NCI-H1092 (cell line): ENCODE measurements at places on chromosomes 3 and 15.

- no peak for DNase-seq
These were observed 124.4 kb upstream of the CGNL1 start for GRCh38 chr15:57251941-57252340.

DNA sequence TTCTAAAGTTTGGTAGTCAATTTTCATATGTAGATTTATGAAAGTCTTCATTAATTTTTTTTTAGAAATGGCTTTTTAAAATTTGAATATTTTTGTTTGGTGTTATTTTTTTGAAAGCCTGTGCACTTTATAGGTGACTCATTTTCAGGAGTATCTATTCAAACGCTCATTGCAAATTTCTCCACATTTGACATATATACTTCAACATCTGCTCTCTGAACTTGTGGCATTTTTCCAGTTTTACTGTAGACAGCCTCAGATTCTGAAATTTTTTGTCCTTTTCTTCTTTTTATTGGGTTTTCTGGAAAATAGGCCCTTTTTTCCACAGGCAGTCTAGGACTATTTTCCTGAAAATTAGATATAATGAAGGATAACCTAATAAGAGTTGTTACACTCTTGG lies 396.6 kb downstream of the RBMS3 start:
- DNase-seq, result no peak

DNA sequence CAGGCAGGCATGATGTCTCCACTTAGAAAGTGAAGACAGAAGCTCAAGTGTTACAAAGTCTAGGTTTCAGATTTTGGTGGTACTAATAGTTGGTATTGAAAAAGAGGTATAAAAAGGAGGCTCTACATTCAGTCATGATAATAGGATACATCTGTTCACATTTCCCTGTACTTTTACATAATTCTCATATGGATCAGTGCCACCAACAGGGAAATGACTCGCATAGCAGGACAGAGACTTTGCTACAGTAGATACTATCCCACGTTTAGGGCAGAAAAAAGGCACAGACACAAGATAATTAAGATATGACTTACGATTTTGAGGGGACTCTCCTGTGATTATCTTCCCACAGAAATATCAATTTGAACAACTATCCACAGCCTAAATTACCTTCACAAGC lies 1062.9 kb upstream of the EPHA6 start:
- DNase-seq, result no peak

GRCh38 chr3:169362868-169363267 lies 300.6 kb downstream of the MECOM start:
- DNase-seq, result no peak

DNA sequence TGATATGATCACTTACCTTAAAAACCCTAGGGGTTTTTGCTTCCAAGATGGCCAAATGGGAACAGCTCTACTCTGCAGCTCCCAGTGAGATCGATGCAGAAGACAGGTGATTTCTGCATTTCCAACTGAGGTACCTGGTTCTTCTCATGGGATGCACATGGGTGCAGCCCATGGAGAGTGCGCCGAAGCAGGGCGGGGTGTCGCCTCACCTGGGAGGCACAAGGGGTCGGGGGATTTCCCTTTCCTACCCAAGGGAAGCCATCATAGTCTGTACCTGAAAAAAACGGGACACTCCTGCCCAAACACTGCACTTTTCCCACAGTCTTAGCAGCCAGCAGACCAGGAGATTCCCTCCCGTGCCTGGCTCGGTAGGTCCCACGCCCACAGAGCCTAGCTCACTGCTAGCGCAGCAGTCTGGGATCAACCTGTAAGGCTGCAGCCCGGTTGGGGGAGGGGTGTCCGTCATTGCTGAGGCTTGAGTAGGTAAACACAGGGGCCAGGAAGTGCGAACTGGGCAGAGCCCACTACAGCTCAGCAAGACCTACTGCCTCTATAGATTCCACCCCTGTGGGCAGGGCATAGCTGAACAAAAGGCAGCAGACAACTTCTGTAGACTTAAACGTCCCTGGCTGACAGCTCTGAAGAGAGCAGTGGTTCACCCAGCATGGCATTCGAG lies 78.6 kb downstream of the CTNNB1 start:
- DNase-seq, result no peak

DNA sequence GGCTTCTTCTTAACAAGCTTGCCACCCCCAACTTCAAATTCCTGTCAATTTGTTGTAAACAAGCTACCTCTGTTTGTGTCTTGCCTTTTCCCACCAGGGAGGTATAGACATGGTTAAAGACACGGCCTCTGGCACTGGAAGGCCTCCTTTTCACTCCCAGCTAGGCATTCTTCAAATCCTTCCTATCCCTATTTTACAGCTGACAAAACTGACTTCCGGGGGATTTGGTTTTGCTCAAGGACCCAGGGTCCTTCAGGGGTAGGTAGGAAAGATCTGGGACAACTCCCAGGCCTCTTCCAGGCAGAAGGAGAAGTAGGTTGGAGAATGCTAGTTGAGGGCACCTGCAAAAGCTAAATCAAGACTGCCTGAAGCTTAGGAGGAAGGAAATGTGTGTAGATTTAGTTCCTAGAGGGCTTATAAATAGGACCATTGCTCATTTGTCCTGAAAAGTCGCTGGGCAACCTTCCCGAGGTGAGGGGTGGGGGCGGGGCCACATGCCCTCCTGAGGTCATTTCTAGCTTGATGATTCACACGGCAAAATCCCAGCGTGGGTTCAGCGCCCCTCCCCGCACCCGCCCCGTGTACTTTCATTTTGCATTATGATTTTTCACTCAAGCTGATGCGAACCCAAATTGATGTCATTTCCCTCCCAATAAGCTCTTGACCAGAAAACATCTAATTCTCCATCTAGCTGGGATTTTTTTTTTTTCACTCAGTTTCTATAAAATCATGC lies 365.5 kb downstream of the SHQ1 start:
- DNase-seq, result no peak

- DNase-seq, result no peak
These were observed 177.6 kb upstream of the BCL6 start for GRCh38 chr3:187922704-187923416.

- DNase-seq, result no peak
These were observed 3.5 kb upstream of the UCN2 start for GRCh38 chr3:48567090-48567489.

GRCh38 chr3:185519021-185519420 lies 20.2 kb upstream of the TMEM41A start:
- no peak for DNase-seq

GRCh38 chr15:91866371-91866905 lies 12.9 kb downstream of the SLCO3A1 start:
- DNase-seq, result no peak

DNA sequence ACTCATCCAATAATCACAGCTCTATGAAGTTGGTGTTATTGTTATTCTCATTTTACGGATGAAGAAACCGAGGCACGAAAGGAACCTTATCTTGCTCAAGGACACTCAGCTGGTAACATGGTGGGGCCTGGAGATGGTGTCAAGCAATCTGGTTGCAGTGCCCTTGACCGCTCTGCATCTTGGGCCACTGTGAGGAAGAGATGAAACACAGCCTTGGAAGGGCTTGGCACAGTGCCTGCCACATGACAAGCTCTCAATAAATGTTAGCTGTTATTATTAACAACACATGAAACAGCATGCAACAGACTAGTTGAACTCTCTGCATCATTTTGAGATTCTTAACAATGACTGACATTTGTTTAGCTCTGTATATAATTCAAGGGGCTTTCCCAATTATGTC lies 10.1 kb upstream of the ITGA11 start:
- DNase-seq, result no peak

DNA sequence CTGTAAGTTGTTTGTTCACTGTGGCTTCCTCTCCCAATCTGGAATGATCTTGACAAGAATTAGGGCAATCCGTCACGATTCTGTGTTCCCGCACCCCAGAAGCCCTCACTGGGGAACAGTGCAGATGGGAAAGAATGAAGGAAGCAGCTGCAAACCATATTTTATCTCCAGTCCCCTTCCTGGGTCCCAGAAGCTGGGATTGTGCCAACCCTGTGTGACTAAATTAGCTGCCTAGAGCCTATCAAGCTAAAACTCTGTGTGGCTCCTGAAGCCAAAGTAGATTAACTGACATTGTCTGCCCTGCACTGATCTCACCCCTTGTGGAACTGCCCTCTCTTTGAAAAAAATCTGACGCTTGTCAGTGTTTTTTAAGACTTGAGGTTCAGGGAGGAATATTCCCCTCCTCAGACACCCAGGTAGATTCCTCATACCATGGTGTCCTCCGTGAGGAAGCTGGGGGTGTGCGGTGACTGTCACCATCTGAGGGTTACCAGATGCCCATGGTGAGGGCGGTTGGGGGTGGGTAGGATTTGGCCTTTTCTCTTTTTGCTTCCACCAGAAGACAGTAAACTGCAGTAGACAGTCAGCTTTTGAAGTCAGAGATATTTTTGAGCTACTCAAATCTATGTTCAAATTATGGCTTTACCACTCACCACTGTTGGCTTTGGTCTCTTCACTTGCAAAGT lies 358.3 kb upstream of the TPM1 start:
- no peak for DNase-seq

DNA sequence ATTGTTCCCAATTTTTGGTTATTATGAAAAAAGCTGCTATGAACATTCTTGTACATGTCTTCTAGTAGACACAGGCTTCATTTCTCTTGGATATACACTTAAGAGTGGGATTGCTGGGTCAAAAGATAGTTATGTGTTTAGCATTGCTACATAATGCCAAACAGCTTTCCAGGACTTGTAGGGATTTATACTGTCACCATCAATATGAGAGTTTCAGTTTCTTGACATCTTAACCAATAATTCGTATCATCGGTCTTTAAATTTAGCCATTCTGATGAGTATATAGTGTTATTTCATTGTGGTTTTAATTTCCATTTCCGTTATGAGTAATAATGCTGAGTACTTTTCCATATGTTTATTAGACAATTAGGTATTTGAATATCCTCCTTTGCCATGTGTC lies 190.3 kb upstream of the PFN2 start:
- DNase-seq, result no peak

DNA sequence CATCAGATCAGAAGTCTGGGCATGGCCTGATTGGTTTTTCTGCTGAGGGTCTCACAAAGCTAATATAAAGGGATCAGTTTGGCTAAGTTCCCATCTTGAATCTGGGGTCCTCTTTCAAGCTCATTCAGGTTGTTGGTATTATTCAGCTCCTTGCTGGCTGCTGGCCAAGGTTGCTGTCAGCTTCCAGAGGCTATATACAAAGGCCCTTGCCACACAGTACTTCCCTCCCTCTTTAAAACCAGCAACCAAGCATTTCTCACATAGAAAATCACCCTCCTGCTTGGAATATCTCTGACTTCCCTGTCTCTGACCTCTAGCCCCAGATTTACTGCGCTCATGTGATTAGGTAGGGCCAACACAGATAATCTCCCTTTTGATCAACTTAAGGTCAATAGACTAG lies 442.9 kb downstream of the ERC2 start:
- peak; percentile 29 for DNase-seq

GRCh38 chr3:128068156-128068620 lies 16.0 kb downstream of the SEC61A1 start:
- DNase-seq, result no peak

- DNase-seq, result no peak
These were observed 85.3 kb downstream of the PCSK6 start for GRCh38 chr15:101404245-101404644.

DNA sequence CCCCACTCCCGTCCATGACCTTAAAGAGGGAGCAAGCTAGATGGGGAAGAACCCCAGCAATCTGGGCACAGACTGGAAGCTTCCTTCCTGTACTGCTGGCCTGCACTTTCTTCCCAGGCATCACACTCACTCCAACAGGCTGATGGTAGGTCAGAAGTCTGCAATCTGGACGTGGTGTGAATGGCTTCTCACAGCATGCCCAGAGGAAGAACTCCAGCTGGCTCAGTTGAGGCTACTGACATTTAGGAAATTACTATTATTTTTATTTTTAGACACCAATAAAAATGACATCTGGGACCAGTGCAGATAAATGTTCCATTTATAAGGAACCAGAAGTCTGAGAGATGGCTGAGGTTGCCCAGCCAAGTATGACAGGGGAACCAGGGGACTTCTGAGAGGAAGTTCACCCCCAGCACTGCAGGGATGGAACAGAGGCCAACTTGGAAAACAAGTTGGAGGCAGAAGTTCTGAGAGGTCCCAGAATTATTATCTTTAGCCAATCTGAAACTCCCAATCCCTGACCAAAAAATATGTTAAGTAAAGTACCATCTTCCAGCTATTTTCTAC lies 163.8 kb upstream of the CTNNB1 start:
- no peak for DNase-seq

- DNase-seq, result no peak
These were observed 202.7 kb upstream of the LRIG1 start for GRCh38 chr3:66703501-66703900.

DNA sequence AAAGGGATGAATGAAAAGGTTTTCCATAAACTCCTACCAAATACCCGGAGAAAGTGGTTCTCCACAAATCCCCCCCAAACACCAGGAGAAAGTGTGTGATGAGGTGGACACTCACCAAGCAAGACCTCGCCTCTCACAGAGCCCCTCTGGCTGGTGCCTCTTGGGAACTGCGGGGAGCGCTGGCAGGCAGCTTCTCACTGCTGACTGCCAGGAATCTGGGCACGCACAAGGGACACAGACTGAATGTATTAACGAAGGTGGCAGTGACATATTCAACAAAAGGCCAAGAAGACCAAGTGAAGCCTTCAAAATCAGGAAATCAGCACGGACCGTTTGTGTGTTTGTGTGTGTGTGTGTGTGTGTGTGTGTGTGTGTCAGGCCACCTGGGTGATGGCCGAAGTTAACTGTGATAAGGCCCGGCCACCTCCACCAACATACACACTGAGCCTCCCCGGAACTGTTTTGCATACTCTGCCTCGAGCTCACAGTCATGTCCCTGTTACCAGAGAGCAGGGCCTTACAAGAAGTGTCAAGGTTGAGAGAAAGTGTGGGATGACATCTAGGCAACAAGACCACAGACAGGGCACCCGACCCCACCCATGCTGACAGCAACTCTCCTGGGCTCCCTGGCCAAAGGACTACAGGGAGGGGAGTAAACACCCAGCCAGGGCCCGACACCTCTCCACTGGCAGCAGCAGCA lies 18.0 kb downstream of the ATP10A start:
- no peak for DNase-seq

DNA sequence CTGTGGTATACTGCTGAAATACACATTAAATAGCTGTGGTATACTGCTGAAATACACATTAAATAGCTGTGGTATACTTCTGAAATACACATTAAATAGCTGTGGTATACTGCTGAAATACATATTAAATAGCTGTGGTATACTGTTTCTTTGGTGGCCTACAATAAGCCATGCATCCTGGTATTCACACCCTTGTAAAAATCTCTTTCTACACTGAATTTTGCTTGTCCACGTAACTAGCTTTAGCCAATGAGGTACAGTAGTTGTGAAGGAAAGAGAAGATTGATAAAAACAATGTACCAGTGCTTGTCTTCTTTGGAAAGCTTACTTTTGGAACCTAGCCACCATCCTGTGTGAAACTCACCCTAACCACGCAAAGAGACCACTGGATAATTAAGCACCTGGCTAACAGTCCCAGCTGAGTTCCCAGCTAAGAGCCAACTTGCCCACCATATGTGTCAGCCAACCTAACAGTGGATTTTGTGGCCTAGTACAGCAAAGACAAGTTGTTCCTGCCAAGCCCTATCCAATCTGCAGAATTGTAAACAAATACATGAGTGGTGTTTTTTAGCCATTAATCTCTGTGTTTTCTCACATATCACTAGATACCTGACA lies 103.4 kb upstream of the MELTF start:
- no peak for DNase-seq
